ENCODE measurements at places on chromosomes 16 and 17. TPM values are rescaled to one million over a fixed set of nuclear protein-coding genes. Genes with fewer than 3 reads are reported as not detected.

DNA sequence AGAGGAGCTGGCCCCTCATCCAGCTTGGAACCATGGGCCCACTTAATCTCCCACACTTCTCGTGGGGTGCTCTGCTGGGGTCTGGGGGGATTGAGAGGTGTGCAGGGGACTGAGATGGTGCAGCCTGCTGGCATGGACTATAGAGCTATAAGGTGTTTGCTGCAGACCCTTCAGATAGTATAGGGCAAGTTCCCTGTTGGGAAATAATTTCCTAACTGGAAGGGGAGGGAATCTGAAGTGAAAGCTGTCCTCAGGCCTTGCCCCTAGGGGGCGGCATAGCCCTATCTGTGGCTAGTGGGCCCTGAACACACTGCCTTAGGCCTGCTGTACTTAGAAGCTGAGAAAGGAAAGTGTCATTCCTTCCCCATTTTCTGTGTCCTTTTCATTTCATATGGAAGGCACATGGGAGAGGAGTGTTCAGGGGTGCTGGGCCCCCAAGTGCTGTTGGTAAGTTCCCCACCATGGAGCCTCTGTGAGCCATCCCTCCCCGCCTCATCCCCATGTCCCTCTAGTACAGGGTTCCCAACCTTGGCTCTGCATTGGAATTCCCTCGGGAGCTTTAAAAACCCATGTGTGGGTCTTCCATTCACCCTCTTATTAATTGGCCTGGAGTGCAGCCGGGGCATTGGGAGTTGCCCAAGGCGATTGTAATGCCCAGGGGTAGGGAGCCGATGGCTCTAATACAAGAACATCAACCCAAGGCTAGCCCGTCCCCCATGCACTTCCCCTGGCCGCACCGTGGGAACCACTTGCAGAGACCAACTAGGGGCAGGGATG is 19.7 kb downstream of the GOSR2 start:
- H3K4me1 ChIP-seq, result peaks cover 15% of the 10 kb centered on the region
- no peak overlapping the region for H3K4me3 ChIP-seq
- DNase-seq, result peak; percentile 62
- peaks cover 32% of the 10 kb centered on the region for H3K36me3 ChIP-seq
- H3K27me3 ChIP-seq, result no peaks in the 10 kb centered on the region
- H3K27ac ChIP-seq, result no peak overlapping the region

RNF112 gene
- polyA plus RNA-seq, result 8.1 TPM

DNA sequence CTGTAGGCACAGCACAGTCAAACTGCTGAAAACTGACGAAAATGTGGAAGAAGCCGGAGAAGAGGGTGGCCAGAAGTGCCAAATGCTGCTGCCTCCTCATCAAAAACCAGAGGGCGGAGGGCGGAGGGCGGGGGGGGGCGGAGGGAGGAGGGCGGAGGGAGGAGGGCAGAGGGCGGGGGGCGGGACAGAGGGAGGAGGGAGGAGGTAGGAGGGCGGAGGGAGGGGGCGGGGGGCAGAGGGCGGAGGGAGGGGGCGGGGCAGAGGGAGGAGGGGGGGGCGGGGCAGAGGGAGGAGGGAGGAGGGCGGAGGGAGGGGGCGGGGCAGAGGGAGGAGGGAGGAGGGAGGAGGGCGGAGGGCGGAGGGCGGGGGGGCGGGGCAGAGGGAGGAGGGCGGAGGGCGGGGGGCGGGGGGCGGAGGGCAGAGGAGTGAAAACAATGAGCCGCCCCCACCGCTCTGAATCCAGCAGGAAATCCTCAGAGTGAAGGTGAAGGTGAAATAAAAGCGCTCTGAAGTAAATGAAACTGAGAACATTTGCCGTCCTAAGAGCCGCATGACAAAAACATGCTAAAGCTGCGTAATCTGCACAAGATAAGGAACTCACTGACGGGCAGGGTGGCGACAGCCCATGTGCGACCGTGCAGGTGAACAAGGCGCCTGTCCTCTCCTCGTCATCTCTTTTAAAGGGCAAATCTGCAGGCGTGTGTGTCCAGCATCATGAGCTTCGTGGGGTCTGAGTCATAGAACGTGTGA is 22.6 kb upstream of the CBFA2T3 start:
- no peaks in the 10 kb centered on the region for H3K36me3 ChIP-seq
- peaks cover 62% of the 10 kb centered on the region for H3K27me3 ChIP-seq
- no peak overlapping the region for H3K27ac ChIP-seq
- no peak overlapping the region for H3K4me3 ChIP-seq

LRRC46 gene
- 0.95 TPM for polyA plus RNA-seq

C16orf96 gene
- not detected for polyA plus RNA-seq

GRCh38 chr16:22844416-22844815 is 30.5 kb downstream of the HS3ST2 start:
- no peak overlapping the region for H3K4me3 ChIP-seq
- no peak overlapping the region for H3K27ac ChIP-seq
- DNase-seq, result no peak
- H3K36me3 ChIP-seq, result no peaks in the 10 kb centered on the region
- H3K27me3 ChIP-seq, result peaks cover 8% of the 10 kb centered on the region

DNA sequence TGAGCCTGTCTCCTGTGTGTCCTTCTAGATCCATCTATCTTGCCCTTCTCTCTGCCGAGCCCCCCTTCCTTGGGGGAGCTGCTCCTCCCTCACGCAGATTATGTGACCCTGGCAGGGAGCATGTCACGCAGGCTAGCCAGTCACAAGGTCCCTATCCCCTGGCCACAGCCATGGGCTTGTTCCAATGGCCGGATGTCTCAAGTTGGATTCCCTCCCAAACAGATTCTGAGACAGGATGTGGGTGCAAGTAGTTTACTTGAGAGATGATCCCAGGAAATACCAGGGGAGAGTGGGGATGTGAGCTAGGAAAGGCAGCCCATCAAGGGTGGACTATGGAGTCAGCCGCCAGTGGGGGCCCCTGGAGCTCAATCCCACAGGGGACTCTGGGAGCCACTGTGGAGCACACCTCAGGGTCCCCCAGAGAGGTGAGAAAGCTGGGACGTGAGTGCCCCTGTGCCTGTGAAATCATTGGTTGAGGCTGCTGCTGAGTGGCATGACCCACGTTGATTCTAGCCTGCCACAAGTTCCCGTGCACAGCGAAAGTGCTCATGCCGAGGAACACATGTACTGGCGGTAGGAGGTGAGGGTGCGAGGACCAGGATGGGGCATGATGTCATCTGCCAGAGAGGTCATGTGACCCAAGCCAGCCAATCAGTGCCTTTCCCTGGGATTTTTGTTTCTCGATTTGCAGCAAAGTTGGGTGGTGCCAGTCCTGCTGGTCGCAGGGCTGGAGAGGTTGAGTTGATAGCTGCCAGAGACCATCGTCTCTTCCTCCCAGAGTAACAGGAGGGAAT is 6.4 kb upstream of the CRISPLD2 start:
- no peak overlapping the region for H3K4me3 ChIP-seq
- H3K36me3 ChIP-seq, result no peaks in the 10 kb centered on the region
- DNase-seq, result no peak

- no peaks in the 10 kb centered on the region for H3K36me3 ChIP-seq
- no peaks in the 10 kb centered on the region for H3K27me3 ChIP-seq
- no peak overlapping the region for H3K27ac ChIP-seq
- H3K4me1 ChIP-seq, result no peaks in the 10 kb centered on the region
- DNase-seq, result no peak
Measured at GRCh38 chr17:9401434-9401833, 174.2 kb downstream of the STX8 start.

DNA sequence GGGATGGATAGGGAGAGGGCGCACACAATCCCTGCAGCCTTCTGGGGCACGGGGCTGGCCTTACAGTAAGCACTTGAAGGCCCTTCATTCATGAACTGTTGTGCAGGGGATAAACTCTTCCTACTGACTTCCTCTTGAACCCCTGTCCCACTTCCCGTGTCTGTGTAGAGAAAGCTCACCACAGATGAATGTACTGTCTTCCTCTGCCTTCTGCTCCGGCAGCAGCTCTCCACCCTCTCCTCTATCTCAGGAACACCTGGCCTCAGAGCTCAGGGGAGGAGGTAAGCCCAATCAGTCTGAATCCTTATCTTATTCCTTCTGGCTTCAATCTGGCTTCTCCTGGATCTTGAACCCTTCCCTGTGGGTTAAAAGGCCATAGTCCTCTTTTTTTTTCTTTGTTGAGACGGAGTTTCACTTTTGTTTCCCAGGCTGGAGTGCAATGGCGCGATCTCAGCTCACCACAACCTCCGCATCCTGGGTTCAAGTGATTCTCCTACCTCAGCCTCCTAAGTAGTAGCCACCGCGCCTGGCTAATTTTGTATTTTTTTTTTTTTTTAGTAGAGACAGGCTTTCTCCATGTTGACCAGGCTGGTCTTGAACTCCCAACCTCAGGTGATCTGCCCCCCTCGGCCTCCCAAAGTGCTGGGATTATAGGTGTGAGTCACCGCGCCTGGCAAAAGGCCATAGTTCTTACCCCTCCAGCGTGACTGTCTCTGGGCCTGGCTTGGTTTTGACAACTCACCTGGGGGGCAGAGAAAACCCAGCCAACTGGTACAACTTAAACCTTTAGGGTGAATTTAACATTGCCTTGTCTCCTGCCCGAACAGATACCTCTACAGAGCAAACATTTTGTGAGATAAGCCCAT is 7.2 kb upstream of the SLC52A1 start:
- no peak overlapping the region for H3K4me3 ChIP-seq
- no peaks in the 10 kb centered on the region for H3K36me3 ChIP-seq
- no peaks in the 10 kb centered on the region for H3K4me1 ChIP-seq
- no peak overlapping the region for H3K27ac ChIP-seq
- no peaks in the 10 kb centered on the region for H3K27me3 ChIP-seq

Measured in heart right ventricle (tissue), 16 donors.